ENCODE measurements at places on chromosomes 7 and 10.
A peak's percentile ranks its signal among the peaks of the same experiment; 100 is the strongest.

DNA sequence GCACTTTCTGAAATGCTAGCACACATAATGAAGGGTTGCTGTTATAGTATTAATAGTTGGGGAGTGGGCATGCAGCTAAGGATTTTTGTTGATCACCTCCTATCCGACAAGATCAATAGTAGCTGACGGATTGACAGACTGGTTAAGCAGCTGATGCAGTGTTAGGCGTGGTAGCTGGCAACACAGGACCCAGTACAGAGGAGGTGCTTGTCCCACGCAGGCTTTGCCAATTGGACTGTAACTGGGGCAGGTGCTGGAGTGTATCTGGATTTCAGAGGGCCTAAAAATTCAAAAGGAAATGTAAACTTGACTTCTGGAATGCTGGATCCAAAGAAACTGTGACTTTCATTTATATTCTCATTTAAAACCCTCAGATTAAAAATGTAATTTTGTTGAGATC, 340.9 kb downstream of the SORCS3 start:
- DNase-seq: no peak

DNA sequence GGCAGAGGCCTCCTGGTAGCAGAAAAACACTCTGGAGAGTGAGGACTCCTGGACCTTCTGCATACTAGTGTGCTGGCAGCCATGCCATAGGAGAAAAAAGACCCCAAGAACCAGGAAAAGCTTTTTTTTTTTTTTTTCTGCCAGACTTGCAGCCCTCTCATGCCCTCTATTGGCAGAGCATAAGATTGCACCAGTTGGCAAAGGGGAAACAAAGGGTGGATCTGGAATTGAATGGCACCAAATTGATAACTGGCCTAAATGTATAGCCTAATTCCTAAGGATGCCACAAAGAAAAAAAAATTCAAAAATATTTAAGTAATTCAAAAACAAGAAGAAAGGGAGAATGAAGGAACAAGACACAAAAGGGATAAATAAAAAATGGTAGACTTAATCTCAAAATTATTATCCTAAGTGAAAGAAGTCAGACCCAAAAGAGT, 112.5 kb upstream of the GHITM start:
- no peak for DNase-seq

- no peak for DNase-seq
These were observed 14.5 kb upstream of the PIP start for GRCh38 chr7:143117395-143117794.

DNA sequence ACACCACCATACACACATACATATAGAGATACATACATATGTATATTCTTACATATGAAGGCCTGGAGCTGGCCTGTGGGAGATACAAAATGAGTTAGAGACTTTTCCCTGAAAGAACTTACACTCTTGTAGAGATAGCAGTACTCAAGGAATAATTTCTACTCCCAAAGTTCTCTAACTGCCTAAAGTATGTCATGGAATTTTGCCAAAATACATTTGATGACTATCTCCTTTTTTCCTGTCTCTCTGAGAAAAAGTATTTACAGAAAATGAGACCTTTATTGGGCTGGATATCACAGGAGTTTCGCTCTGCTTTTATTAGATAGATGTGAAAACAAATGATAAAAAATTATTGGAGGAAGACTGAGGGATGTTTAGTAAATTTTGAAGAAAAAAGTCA, 220.1 kb downstream of the POU6F2 start:
- DNase-seq: no peak

- DNase-seq: peak; percentile 58
These were observed 630 bp downstream of the RSBN1L start for GRCh38 chr7:77696643-77697534.

GRCh38 chr10:58054881-58055280, 212.8 kb downstream of the IPMK start:
- DNase-seq: no peak

GRCh38 chr7:133429371-133429770, 176.5 kb downstream of the EXOC4 start:
- no peak for DNase-seq

DNA sequence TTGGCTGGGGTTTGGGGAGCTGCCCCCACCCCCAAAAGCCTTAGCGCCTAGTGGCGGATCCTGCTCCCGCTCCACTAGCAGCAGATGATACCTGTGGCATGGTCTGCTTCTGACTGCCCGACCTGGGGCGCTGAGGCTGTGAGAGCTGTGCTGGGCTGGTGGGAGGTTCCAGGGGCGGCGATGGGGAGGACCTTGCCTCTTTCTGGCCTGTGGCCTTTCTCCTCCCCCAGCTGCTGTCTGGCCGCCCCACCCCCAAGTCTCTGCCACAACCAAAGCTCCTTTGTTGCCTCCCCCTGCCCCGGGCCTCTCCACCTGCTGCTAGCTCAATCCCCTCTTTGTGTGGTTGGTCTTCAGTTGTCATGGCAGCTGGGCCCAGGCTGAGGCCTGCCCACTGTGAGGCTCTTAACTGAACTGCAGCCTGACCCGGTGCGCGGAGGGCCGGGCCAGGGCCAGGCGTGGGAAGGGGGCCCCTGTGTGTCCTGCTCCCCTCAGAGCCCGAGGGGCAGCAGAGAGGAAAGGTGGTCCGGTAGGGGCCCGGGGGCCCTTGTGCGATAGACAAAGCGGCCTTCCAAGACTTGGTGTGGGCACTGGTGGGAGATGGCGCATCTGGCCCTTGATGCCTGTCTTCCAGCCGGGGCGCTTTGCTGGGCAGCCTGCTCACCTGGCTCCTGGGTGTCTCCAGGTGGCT, 4.7 kb downstream of the ZNF775 start:
- no peak for DNase-seq

DNA sequence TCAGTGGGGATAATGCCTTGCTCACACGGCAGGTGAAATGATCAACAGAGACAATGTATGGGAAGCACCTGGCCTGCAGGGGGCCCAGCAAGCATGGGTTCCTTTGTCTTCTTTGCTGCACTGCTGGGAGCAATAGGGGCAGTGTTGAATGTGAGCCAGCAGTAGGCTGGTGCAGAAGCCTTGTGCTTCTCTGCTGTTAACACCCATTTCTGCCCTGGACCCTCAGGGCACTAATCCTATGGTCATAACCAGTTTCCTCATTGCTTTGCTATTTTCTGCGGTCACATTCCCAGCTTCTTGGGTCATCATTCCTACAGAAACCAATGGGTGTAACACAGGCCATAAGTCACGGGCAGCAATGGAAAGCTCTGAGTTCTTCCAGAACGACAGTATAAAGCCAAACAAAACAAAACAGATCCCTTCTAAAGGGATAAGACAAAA, 10.9 kb upstream of the LGI1 start:
- DNase-seq: no peak

GRCh38 chr10:123574109-123574698, 92.0 kb upstream of the GPR26 start:
- no peak for DNase-seq

- DNase-seq: no peak
These were observed 59.8 kb upstream of the ADAM12 start for GRCh38 chr10:126448091-126448490.

DNA sequence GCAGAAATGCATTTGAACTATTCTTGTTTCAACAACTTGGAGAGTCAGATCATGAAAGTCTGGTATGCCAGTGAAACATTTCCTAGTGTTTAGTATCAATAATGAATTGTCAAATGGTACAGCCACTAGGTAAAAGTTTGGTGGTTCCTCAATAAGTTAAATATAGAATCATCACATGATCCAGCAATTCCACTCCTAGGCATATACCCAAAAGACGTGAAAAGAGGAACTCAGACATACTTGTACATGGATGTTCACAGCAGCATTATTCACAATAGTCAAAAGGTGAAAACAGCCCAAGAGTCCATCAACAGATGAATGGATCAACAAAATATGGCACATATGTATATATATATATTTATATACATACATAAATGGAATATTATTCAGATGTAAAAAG, 67.0 kb upstream of the HPS1 start:
- no peak for DNase-seq

GRCh38 chr7:155489158-155489840, 31.4 kb downstream of the EN2 start:
- no peak for DNase-seq

- no peak for DNase-seq
These were observed 70.8 kb upstream of the ZNF438 start for GRCh38 chr10:31102421-31102820.

- DNase-seq: no peak
These were observed 400.3 kb upstream of the ADARB2 start for GRCh38 chr10:2137549-2138174.

- no peak for DNase-seq
These were observed 16.0 kb downstream of the RASGEF1A start for GRCh38 chr10:43250615-43251418.

DNA sequence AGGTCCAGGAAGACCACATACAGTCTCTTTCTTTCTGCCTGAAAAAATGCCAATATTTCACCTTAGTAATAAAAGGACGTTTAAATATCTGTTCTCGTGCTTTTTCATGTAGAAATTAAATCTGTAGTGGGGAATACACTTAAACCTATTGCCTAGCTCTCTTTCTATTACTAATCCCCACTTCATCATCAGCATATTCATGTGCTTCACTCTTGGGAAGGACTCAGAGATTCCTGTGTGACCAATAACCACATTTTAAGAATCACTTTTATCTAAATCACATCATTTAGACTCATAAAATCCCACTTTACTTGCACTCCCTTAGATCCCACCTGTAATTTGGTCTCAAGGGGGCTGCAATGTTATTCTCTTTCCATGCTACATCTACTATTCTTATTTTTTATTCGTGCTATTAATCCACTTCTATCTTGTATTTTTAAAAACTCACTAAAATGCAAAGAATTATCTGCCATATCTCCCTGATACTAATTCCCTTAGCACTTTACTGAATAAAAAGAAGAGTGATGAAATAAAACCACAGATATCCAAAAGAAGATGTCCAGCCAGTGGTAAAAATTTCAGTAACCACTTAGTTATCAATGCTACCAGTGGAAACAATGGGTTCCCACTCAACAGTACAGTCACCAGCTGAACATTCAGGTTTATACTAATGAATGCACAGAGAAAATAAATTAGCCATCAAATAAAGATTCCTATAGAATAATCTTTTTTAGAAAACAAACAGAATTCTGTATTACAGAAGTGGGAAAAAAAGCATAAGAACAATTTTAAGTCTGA, 102.1 kb downstream of the PPP1R17 start:
- no peak for DNase-seq

DNA sequence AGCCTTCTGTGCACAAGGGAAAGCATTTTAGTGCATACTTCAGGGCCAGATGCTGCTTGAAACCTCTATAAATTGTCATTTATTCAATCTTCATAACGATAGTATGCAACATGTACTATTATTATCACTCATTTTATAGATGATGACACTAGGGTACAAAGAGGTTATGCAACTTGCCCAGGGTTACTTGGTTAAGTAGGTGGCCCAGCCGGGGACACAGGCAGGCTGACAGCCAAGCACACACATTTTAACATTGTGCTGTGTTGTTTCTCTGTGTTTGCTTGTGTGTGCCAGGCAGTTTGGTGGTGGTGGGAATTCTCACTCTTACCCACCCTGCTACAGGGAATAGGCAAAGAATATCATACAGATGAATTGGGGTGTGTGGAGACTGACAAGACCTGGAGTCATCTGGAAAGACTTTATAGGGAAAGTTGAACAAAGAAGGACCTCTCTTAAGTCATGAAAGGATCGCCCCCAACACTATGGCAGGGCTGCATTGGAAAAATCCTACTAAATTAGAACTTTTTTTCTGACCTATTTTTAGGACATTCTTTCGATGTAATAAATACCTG, 98.9 kb downstream of the MKX start:
- no peak for DNase-seq

- no peak for DNase-seq
These were observed 87.5 kb upstream of the ANLN start for GRCh38 chr7:36301914-36302771.

- no peak for DNase-seq
These were observed 3.1 kb downstream of the STRA8 start for GRCh38 chr7:135236727-135237126.

DNA sequence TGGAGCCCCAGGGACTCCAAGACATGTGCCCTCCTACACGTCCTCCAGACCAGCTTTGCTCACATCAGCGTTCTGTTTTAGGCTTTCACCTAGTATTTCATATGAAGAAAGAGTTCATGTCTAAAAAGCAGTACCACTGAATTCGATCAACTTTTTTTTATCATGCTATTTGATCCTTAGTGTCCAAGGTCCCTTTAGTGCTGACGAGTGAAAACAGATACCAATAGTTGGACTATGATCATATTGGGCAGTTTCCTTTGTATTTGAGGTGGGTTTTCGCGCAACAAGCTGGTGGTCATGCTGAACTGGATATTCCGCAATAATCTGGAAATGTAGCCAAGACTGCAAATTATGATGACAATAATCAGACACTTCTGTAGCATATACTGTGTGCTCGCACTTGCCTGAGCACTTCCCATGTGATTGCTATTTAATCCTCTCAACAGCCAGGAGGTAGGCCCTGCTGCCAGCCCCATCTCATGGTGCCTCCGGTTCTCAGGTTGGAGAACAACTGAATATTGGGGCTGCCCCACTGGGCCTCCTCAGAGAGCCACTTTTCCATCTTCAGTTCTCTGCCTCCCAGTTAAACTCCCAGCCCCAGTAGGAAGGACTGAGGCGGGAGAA, 65.9 kb downstream of the RBM20 start:
- DNase-seq: no peak

- no peak for DNase-seq
These were observed 462.4 kb downstream of the DNAJB6 start for GRCh38 chr7:157799076-157799685.

DNA sequence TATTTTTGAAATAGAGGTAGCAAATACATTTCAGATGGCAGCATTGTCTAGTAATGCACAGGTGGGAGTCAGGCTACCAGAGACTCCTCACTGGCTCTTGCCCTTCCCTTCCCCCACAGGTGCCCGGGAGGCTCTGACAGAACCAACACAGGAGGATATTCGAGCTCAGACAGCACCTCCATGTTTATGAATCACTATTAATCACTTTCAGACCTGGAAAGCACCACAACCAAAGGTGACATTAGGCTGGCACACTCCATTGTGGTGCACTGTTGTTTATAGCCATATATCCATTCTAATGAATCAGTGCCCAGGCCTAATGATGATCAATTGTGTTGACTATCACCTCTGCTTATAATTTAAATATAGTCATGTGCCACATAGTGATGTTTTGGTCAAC, 107.8 kb upstream of the NAMPT start:
- DNase-seq: no peak

DNA sequence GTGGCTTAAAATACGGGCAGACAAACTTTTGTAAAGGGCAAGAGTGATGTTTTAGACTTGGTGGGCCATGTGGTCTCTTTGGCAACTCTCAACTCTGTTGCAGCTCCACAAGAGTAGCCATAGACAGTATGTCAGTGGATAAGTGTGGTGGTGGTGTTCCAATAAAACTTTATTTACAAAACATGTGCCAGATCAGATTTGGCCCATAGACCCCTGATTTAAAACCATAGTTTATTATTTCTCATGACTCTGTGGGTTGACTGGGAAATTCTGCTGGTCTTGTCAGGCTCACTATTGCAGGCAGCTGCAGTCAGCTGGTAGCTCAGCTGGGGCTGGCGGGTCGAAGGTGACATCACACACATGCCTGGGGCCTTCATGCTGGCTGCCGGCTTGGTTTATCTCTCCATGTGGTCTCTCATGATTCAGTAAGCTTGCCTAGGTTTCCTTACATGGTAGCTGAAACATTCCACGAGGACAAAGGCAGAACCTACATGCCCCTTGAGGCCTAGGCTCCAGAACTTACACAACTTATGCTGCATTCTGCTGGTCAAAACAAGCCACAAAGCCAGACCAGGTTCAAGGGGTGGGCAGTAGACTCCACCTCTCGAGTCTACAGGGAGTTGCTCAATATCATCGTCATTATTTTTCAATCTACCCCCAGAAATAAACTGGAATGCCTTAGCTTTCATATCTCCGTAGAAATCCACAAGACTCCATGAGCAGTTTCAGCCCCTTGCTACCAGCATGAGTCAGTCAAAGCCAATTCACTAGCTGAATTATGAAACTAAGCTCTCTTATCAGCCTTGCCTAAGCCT, 245.7 kb downstream of the WDR11 start:
- no peak for DNase-seq

All from activated naive CD4-positive, alpha-beta T cell (primary cell).